ENCODE measurements at places on chromosomes 2 and 18.

GRCh38 chr2:181103659-181104058, 123.3 kb downstream of the UBE2E3 start:
- DNase-seq, result no peak

DNA sequence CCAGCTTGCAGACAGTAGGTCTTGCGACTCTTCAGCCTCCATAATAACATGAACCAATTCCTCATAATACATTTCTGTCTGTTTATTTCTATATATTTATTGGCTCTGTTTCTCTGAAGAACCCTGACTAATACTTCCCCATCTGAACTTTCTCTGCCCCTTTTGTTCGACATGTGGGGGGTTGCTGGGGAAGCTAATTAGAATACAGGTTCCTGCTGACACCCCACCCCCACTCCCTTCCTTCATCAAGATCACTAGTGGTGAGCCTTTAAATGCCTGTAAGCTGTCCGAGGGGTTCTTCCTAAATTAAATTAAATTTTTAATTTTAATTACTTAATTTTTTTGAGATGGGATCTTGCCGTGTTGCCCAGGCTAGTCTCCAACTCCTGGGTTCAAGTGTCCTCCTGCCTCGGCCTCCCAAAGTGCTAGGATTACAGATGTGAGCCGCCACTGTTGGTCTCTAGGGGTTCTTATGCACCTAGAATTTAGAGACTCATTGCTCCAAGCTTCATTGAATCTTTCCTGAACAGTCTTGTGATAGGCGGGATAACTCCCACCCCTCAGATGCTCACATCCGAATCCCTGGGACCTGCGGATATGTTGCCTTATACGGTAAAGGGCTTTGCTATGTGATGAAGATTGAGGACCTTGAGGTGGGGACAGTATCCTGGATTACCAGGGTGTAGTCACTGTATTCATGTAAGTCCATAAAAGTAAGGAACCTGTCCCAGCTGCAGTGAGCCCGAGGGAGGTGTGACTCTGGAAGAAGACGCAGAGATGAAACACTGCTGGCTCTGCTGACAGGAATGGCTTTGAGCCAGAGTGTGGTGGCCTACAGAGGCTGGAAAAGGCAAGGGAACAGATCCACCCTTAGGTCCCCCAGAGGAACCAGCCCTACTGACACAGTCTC, 26.2 kb downstream of the HPCAL1 start:
- no peak for DNase-seq

- no peak for DNase-seq
Measured at GRCh38 chr2:52934323-52934898, 833.2 kb upstream of the CHAC2 start.

GRCh38 chr2:179764710-179765109, 96.7 kb downstream of the ZNF385B start:
- no peak for DNase-seq

- DNase-seq, result no peak
Measured at GRCh38 chr18:23738151-23738550, 48.9 kb downstream of the LAMA3 start.

- no peak for DNase-seq
Measured at GRCh38 chr2:145067549-145068030, 547.7 kb upstream of the ZEB2 start.

- no peak for DNase-seq
Measured at GRCh38 chr2:226451486-226451885, 348.1 kb downstream of the IRS1 start.

DNA sequence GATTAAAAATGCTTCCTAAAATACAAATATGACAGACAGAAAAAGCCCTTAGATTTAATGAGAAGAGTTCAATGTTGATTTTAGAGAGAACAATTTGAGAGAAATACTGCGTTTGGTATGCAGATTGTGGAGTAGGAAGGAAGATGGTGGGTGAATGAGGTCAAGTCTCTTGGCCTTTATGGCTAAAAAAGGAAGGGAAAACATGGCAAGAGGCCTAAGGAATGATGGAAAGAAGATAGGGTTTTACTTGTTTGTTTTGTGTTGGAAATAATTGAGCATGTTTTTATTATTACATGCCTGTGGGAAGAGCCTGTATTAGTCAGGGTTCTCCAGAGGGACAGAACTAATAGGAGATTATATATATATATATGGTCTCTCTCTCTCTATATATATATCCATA, 318.1 kb downstream of the TRIB2 start:
- DNase-seq, result no peak

- no peak for DNase-seq
Measured at GRCh38 chr2:183530333-183530901, 406.2 kb downstream of the NUP35 start.

GRCh38 chr2:151071382-151071781, 190.3 kb downstream of the RBM43 start:
- no peak for DNase-seq

GRCh38 chr2:225739328-225739727, 339.8 kb downstream of the NYAP2 start:
- no peak for DNase-seq

DNA sequence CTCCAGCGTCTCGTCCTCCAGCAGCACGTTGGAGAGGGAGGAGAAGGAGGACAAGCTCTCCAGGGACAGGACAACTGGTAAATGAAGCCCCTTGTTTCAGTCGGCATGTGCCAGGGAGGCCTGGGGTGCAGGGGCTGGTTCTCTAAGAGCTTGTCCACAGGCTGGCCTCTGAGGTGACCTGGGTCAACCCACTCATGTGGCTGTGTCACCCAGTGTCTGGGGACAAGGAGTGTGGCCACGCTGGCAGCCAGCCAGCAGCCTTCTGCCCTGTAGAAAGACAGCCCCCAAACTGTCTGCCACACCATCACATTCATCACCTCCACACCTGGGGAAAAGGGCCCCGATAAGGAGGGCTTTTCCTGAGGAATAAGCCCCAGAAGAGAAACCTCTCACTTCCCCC, 119.5 kb downstream of the TPGS2 start:
- DNase-seq, result no peak

DNA sequence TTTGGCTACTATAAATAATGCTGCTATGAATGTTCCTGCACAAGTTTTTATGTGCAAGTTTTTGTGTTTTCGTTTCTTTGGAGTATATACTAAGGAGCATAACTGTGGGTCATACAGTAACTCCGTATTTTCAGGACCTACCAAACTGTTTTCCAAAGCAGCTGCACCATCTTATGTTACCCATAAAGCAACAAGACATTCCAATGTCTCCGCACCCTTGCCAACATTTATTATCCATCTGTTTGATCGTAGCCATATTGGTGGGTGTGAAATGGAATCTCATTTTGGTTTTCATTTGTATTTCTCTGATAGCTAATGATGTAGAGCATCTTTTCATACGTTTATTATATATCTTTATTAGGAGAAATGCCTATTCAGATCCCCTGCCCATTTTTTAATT, 13.8 kb downstream of the TMEM131 start:
- DNase-seq, result no peak

DNA sequence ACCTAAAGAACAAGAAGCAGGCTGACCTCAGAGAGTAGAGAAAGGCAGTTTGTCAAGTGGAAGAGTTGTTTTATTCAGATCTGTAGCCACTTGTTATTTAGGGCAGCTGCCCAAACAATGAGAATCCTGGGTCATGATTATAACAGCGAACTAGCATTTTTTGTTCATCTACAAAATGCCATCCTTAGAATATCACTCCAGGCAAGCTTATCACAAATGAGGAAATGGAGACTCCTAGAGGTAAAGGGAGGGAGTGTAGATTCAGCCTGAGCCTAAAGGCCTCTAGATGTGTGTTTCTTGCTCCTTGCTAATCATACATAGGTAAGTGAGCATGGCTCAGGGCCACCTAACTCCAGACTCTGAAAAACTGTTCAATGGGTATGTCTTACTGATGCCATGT, 126.1 kb downstream of the HNMT start:
- DNase-seq, result no peak

DNA sequence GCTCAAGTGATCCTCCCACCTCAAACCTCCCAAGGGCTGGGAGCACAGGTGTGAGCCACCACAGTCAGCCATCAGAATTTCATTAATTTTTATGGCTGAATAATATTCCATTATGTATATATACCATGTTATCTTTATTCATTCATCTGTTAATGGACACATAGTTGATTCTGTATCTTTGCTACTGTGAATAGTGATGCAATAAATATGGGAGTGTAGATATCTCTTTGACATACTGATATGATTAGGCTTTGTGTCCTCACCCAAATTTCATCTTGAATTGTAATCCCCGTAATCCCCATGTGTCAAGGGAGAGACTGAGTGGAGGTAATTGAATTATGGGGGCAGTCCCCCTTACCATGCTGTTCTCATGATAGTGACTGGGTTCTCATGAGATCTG, 38.2 kb upstream of the REEP1 start:
- DNase-seq, result no peak

- DNase-seq, result no peak
Measured at GRCh38 chr2:189298481-189298880, 118.9 kb upstream of the COL5A2 start.

DNA sequence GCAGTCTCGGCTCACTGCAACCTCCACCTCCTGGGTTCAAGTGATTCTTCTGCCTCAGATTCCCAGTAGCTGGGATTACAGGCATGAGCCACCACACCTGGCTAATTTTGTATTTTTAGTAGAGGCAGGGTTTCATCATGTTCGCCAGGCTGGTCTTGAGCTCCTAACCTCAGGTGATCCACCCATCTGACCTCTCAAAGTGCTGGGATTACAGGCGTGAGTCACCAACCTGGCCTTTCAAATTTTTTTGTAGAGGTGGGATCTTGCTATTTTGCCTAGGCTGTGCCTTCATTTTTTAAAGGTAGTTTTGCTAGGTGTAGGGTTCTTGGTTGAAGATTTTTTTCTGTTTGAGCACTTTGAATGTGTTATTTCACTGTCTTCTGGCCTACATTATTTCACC, 6.2 kb downstream of the HAUS1 start:
- no peak for DNase-seq

DNA sequence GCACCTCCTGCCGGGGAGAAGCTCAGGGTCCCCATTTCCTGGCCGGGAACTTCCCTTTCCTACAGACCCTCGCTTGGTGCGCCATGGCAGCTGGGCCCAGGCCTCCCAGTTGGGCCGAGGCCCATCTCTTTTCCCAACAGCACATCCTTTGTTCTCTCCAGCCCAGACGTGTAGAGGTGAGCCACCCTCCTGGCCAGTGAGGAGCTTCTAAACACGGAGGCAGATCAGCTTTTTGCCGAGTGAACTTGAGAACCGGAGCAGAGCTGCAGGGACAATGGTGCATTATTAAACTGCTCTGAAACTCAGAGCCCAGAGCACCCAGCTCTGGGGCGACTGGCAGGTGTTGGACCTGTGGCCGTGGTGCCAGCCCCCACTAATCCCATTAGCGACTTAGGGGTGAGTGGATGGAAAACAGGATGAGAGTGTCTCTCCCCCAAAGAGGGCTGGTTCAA, 25.4 kb downstream of the SH3BP4 start:
- DNase-seq, result no peak

- no peak for DNase-seq
Measured at GRCh38 chr2:43128559-43128955, 97.8 kb downstream of the ZFP36L2 start.

All from tibial artery (tissue), 4 donors.